CD4-positive, alpha-beta T cell treated with Interferon gamma for 1 hour (primary cell): ENCODE measurements at places on chromosomes 2 and 18.
A peak's percentile ranks its signal among the peaks of the same experiment; 100 is the strongest.

DNA sequence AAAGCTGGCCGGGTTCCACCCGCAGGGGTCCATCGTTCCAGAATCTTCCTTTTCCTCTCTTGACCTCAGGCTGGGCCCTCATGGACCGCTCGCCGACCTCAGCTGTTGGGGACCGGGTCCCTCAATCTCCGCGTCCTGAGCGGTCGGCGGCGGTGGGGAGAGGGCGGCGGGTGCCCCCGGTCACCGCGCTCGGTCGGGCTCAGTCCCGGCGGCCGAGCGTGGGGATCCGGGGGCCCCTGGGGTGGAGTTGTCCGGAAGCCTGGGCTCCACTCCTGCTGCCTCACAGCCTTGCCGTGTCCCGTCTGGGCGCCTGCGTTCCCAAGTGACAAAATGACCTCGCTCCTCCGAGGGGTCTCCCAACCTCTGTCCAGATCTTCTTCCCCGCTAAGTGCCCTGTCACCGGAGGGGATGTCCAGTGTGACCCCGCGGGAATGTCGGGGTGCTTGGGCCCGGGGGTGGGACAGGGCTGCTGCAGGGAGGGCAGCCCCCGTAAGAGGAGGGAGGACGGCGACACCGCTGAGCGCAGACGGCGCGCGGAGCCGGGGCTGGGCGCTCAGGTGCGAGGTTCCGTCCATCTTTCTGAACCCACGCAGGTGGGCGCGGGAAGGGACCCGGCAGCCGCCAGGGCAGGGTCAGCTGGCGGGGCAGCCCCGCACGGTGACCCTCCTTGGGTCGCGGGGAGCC lies 16.0 kb upstream of the E2F6 start:
- no peak for DNase-seq

- DNase-seq: no peak
Measured at GRCh38 chr2:175709248-175709647, 292.8 kb downstream of the LNPK start.

- DNase-seq: peak; percentile 23
Measured at GRCh38 chr18:3652380-3653262, 202.6 kb downstream of the TGIF1 start.

DNA sequence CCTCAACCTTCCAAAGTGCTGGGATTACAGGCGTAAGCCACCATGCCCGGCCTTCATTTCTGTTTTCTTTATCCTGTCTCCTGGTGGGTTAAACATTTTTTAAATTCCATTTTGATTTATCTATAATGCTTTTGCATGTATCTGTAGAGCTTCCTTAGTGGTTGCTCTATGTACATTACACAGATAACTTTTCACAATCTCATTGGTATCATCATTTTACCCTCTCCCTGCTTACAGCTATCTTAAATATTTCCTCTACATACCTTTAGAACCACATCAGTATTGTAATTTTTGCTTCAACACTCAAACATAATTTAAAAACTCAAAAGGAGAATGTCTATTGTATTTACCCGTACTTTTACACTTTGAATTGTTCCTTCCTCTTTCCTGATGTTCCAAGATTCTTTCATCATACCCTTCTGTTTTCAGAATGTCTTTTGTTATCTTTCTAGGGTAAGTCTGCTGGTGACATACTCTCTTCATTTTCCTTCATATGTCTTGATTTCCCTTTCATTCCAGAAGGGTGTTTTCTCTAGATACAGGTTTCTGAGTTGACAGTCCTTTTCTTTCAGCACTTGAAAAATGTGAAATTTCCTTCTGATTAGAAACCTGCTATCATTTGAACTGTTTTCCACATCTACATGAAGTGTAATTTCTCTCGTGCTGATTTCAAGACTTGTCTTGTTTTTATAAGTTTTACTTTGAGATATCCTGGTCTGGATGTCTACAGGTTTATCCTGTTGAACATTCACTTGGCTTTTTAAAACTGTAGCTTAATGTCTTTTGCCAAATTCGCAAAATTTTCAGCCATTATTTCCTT lies 21.9 kb downstream of the PPP3R1 start:
- no peak for DNase-seq

DNA sequence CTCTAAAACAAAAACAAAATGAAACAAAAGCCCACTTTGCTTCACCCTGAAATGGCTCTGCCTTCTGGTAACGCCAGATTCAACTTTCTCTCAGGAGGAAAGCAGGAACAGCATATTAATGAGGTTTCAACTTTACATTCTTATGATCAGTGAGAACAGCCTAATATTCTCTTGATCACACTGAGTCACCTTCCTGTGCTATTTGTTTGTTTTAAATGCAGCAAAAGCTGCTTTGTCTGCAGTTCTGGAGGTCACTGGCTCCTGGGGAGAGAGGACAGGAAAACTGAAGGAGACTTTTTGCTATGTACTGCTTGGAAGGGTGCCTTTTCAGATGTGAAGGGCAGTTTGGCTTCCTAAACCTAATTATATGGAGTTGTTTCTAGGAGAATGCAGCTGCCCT lies 48.1 kb downstream of the MAIP1 start:
- no peak for DNase-seq

DNA sequence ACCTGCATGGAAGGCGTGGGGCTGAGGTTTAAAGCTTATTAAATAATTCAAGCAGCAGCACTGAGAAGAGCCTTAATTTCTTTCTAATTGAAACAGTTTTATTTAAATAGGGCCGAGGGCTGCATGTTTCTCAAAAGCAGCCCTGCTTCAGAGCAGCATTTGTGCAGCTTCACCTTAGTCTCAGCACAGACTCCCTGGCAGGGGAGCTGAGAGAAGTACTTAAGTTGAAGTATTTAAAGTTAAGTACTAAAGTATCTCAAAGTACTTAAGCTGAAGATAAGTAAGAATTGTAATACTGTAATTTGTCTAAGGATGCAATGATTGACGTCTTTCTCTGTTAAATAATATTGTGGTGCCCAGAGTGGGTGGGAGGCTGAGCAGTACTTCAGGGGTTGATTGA lies 31.4 kb downstream of the IMPA2 start:
- DNase-seq: no peak

DNA sequence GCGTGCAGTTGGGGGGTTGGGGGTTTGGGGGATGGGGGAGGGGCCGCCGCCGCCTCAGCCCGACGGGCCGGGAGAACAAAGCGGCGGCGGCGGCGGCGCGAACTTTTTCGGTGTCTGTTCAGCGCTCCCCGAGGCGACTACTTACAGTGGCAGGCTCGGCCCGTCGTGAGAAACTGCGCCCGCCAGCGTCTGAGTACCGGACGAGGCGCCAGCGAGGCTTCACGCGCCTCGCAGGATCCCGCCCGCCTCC lies 172 bp downstream of the PRKD3 start:
- DNase-seq: peak; percentile 82

DNA sequence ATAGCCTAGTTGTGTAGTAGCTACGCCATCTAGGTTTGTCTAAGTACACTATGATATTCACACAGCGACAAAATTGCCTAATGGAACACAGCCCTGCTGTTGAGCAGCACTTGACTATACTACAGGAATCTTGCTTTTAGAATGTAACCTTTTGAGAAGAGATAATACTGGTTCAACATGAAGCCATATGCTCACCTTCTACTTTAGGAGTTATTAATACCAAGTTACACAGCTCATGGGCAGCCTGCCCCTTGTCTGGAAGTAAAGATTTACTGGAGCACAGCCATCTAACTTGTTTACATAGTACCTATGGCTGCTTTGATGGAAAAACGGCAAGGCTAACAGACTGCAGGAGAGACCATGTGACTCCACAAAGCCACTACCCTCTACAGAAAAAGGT lies 174.8 kb downstream of the DYM start:
- DNase-seq: no peak

DNA sequence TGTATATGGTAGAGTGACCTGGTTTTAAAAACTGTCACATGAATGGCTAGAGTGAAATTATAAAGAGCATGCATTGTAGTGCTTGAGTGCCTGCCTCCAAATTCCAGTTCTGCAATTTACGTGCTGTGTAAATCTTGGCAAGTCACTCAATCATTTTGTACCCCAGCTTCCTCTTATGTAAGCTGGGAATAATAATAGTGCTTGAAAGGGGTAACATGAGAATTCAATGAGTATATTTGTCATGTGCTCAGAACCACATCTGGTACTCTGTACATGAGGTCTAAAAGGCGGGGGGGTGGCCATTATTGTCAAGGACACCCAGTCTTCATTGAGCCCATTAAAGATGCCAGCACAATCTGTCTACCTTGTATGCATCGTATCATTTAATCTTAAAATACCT lies 214.8 kb downstream of the MC4R start:
- DNase-seq: no peak

DNA sequence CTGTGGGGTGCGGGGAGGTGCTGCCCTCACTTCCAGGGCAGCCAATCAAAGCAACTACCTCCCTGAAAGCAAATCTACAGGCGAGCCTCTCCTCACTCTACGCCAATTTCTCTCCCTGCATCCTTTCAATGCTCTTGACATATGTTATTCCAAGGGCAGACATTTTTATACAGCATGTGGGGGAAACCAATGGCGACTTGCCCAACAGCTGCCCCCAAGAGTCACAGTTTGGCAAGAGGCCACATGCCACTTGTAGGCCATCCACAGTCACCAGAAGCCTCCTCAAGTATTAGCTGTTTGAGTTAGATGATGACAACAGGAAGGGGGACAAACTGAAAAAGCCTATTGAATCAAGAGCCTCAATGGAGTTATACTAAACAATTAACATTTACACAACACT lies 114.6 kb downstream of the MYO5B start:
- DNase-seq: no peak

GRCh38 chr2:226115102-226115831 lies 684.4 kb downstream of the IRS1 start:
- DNase-seq: no peak

DNA sequence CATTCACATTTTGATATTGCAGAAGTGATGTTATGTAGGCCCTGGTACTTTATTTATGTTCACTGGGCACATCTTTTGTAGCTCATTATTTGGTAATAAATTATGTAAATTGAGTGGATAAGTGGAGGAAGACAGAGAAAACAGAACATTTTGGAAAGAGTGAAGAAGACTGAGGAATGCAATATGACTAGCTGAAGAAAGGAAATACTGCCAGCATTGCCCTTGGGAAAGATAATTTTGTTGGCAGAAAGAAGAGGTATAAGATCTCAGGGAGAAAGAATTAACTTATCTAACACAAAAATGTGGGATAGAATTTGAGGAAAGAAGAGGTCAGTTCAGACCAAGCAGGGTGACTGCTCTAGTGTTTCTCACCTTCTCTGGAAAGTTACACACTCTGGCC lies 118.8 kb downstream of the TTC27 start:
- DNase-seq: no peak

GRCh38 chr2:21331625-21332370 lies 208.0 kb downstream of the TDRD15 start:
- DNase-seq: no peak

GRCh38 chr2:234725528-234726264 lies 226.1 kb upstream of the SH3BP4 start:
- no peak for DNase-seq

- DNase-seq: no peak
Measured at GRCh38 chr18:13397504-13398163, 179.1 kb downstream of the LDLRAD4 start.

GRCh38 chr2:221444106-221444505 lies 128.0 kb downstream of the EPHA4 start:
- DNase-seq: no peak

DNA sequence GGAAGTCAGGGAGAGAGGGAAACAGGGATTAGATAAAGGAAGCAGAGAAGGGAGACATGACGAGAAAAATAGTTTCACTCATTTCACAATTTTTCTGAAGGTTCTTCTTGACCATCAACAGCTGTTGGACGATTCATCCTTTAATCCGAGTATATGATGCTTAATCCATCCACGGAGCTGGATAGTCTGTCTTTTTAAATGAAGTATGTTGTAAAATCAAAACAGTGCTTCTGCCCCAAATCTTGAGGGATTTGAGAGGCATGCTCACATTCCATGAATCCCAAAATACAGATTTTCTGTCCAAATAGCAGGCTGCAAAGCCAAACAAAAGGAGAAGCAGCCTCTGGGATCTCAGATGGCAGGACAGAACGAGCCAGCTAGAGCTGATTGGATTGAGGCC lies 47.5 kb downstream of the EPAS1 start:
- no peak for DNase-seq

DNA sequence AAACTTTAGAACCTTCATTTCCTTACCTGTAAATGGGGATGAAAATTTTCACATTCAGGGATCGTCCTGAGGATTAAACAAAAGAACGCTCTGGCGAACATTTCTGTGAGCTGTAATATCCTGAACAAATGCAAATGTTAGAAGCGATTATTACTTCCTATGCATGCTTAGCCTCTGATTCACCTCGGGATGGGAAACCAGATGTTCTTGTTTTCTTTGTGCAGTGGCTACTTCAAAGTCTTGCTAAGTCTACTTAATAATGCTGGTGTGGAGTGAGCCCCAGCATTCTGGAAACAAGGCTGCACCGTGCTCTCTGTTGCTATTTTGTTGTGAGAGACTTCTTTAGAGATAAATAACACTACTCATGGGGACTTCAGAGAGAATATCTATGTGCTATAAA lies 119.1 kb upstream of the PELI1 start:
- no peak for DNase-seq

- DNase-seq: no peak
Measured at GRCh38 chr18:33288082-33288716, 152.3 kb downstream of the CCDC178 start.

DNA sequence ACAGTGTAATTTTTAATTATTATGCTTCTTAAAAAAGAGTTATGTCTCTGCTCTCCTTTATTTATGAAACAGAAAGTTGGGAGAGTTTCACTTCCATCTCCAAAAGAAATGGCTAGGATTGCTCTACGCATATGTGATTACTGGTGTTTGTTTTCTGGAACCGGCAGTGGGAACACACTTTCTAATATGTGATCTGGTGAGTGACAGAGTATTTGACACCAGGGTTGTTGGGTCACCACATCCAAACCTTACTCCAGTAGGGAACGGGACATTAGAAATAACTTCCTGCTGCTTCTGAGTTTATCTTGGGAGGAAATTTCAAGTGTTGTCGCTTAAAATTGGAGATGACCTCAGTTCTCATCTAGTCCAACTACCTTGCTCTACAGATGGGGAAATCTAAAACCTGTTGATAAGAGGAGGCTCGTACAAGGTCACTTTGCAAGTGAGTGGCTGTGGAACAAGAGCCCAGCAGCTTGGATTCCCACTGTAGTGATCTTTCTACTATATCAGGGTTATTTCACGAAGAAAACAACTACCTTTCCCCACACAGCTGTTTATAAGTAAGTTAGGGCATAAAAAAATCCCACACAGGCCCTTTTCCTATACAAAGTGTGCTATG lies 108.5 kb downstream of the TTC32 start:
- DNase-seq: no peak

DNA sequence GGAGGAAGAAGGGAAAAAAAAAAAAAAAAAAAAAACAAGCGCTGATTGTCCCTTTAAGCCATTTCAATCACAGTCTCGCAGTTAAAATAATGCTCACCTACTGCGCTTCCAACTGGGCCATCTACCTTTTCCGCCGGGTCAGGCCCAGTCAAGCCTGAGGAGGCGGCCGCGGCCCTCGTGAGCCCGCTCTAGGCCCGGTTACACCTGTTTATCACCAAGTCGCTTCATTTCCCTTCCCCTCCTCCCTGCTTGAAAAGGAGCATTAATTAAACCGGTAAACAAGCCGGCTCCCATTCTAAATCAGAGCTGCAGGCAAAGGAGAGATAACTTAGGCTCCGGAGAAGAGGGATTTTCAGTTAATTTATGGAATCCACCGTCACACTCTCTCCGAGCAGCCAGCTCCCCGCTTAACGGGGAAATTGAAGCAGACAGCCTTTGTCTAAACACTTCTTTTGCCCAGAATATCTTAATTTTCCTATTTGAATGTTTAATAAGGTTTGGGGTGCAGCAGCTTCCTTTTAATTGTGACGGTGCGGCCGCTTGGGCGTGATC lies 140.1 kb upstream of the SIX3 start:
- no peak for DNase-seq
